Fibroblast of skin of right quadriceps (primary cell): ENCODE measurements at places on chromosomes 3 and 15.
A peak's percentile ranks its signal among the peaks of the same experiment; 100 is the strongest.

GRCh38 chr3:194687638-194688199 lies 2.0 kb downstream of the FAM43A start:
- peak; percentile 64 for DNase-seq

DNA sequence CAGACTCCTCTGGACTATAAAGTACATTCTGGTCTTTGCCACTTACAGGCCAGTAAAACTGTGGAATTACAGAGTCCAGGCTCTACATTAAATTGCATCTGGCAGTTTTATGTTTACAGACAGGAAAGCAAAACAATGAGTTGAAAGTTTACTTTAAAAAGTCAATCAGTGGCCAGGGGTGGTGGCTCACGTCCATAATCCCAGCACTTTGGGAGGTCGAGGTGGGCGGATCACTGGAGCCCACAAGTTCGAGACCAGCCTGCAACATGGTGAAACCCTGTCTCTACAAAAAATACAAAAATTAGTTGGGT lies 53.8 kb downstream of the TM4SF4 start:
- DNase-seq = no peak

DNA sequence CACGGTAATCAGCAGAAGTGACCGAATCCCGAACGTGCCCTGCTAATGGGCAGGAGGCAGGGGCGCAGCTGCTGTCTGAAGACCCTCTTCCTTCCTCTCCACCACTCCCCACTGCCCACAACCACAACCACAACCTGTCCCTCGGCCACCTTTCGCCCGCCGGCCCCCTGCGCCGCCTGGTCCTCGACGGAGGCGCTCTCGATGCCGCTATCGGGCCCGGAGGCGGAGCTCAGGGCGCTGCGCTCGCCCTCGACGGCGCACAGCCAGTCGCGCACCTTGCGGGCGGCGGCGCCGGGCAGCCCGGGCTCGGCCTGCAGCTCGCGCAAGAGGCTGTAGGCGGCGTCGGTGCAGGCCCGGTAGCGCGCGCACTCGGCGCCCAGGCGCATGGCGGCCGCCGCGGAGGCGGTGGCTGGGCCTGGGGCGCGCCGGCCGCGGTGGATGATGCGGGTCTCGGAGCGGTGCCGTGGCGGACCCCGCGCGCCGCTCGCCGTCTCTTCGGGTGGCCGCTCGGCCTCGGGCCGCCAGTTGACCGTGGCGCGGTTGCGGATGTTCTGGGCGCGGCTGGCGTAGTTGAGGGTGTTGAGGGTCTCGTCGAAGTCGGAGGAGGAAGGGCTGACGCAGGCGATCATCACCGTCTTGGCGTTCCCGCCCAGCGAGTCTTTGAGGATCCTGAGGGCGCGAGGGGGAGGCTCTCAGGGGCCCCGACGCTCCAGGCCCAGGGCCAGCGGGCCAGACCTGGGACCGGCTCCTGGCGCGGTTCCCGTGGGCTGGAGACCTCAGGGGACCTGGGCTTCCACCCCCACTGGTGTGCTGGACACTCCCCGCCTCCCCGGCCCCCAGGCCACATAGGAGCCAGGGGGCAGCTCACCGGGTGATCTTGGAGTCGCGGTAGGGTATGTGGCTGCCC lies 6.9 kb downstream of the KIF7 start:
- DNase-seq = no peak

DNA sequence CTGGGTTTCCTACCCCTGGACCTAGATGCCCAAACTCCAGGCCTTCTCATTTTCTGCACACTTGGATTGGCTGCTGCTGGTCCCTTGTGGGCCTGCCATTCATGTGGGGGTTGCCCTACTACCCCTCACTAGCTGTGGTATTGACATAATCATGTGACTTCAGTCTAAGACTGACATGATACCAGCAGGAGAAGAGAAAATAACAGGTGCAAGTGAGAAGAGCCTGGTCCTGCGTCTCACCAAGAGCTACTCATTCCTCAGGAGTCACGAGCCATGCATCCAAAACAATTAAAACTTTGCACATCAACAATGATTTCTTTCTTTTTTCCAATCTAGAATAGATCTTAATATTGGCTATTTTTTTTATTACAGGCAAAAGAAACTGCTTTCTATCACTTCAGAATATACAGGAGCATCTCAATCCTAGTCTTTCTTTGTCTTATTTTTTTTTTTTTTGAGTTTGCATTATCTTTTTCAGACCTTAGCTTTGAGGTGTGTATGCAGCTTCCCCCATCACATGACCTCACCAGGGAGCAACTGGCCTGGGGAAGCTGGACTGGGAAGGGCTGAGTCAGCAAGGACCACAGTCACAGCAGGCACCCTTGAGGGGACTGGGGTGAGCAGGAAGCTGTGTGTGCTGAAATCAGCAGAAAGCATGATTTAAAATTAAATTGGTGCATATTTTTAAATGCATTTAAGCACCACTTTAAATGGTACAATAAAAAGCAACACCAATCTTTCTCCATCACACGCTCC lies 27.6 kb downstream of the SLC9A9 start:
- DNase-seq = no peak

- DNase-seq = no peak
These were observed 212.2 kb downstream of the LPP start for GRCh38 chr3:188365988-188366698.

DNA sequence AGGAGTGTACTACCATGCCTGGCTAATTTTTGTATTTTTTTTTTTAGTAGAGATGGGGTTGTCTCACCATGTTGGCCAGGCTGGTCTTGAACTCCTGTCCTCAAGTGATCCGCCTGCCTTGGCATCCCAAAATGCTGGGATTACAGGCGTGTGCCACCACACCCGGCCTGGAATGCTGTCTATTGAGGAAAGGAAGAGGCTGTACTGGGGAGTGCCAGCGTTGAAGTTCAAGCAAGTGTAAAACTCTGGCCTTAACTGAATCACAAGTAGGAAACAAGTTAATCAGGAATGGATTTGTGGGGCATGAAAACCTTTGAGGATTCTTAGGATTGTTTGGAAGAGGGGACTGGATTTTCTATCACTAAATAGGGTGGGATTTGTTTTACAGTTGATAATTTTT lies 1.4 kb upstream of the SENP2 start:
- DNase-seq = no peak

- DNase-seq = no peak
These were observed 9.6 kb downstream of the CHRNA5 start for GRCh38 chr15:78574944-78575343.

GRCh38 chr3:138441742-138442141 lies 7.3 kb downstream of the ESYT3 start:
- DNase-seq = peak; percentile 40

- no peak for DNase-seq
These were observed 42.1 kb downstream of the ABHD5 start for GRCh38 chr3:43732747-43733425.

GRCh38 chr3:27208961-27209616 lies 160.1 kb downstream of the NEK10 start:
- DNase-seq = no peak

GRCh38 chr3:156718622-156719306 lies 44.4 kb downstream of the TIPARP start:
- DNase-seq = no peak

DNA sequence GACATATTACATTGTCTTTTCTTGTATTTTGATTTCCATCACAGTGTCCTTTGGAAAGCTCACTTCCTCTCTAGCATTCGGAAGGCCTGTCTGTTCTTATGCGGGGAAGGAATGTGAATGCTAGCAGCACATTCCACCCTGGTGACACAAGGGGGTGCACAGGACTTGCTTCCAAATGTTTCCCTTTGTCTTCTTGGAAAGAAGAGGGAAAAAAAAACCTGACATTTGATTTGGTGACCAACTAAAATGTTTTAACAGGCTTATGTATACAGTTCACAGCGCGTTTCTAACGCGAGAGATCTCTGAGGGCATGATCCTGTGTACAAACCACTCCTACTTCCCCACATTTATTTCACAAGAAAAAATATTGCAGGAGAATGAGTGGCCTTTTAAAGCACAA lies 107.6 kb upstream of the FXR1 start:
- DNase-seq = peak; percentile 36

- DNase-seq = no peak
These were observed 230.9 kb downstream of the XXYLT1 start for GRCh38 chr3:195040094-195040493.

GRCh38 chr3:183491109-183491922 lies 62.9 kb upstream of the MCF2L2 start:
- no peak for DNase-seq

DNA sequence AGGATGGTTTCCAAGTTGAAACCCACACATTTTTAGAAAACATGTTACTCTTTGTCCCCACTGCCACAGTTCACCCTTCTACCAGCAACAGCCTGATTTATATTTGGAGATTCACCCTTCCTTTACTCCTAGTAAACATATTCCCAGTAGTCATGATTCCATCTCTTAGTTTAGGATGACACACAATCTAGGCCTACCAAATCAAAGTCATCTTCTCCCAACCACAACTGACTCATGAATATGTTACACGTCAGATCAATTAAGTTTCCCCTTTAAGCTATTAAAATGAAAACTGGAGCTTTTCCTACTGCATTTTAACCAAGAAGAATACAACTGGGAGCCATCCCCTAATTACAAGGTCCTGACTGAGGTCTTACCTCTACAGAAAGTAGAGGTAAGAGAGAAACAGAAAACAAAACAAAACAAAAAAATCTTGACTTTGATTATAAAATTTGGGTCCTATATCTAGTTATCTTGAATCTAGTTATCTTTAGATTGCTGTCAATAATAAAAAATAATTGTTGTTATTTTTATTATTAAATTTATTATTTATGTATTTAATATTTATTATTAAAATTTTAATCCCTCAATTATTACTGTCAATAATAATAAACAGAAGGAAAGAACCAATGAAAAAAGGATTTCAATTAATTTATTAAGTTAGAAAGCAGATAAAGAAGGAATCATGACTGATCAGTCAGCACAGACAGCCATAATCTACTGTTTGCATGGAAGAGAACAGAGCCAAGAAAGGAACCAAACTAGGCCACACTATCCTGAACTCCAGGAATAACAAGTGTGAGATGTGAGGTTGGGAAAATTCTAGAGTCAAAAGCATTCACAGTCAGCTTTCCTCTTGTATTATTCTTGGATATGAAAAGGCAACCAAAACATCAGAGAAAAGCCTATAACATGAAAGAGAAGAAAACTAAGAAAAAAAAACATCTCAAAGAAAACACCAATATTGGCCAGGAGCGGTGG lies 12.5 kb downstream of the DPH6 start:
- DNase-seq = peak; percentile 90

DNA sequence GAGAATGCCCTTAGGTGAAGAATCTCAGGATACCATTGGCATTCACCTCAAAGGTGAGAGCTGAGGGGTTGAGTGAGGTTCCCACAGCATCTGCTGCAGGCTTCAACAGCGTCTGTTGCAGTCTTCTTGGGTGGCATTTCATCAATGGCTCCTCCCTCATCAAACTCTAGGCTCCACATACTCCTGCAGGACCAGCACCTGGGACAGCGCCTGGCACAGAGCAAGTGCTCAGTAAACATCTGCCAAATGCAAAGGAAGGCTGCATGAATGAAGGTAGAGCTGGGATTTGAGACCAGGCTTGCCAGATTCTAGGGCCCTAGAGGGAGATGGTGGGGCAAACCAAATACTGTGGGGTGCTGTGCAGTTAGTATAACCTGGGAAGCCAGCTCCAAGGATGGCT lies 9.6 kb downstream of the TRH start:
- no peak for DNase-seq

DNA sequence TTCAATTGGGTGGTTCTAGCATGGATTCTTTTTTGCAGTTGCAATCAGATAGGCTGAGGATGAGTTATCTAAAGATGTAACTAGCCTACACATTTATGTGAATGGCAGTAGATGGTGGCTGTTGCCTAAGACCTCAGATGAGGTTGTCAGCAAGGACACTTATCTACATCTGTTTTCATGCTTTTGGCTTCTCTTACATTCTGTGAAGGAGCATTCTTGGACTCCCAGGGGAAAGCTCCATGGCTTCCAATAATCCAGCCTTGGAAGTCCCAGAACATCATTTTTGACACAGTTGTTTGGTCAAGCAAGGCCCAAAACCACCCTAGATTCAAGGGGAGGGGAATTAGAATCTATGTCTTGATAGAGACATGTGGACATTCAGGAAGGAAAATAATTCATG lies 332.2 kb upstream of the RBMS3 start:
- DNase-seq = peak; percentile 15

GRCh38 chr3:69033470-69033869 lies 18.7 kb downstream of the TMF1 start:
- DNase-seq = peak; percentile 86

- DNase-seq = no peak
These were observed 4.1 kb downstream of the CORO2B start for GRCh38 chr15:68582864-68583263.

- DNase-seq = no peak
These were observed 31.9 kb downstream of the ZNF385D start for GRCh38 chr3:21718943-21719591.

DNA sequence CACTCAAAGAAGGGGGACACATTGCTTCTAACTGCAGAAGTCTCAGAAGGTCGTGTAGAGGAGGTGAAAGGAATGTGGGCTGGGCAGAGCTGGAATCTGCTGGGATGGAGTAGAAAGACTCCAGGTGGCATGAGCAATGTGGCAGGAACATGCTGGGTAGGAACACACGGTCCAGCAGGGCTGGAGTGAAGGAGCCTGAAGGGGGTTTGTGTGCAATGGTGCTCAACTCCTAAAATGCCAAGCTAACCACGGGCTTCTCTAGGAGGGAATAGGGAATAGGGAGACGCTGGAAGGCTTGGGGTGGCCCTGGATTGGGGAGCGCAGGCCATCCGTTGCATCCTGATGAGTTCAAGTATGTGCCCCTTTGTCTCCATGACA lies 253.8 kb downstream of the FAM43A start:
- DNase-seq = no peak

DNA sequence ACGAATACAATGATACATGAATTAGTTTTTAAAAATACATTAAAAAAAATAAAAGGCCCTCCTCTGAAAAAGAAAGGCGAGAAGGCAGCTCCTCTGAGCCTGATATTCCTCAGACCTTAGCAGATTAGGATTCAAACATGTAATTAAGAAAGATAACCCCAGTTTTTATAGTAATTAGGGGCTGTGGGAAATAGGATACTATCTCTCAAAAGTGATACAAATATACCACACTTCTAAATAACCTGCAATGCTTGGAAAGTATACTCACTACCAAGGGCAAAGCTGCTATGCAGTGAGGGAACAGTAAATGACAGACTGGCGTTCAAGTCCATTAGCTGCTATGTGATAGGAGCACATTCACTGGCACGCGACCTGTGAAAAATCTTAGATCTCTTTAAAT lies 445.1 kb downstream of the FOXP1 start:
- DNase-seq = no peak
